ENCODE measurements at places on chromosomes 2 and 18. TPM values are rescaled to one million over a fixed set of nuclear protein-coding genes. Genes with fewer than 3 reads are reported as not detected.

- no peak for DNase-seq
Observed at GRCh38 chr2:222049946-222050345, 248.9 kb downstream of the PAX3 start.

GRCh38 chr2:20348542-20348941 lies 2.1 kb downstream of the PUM2 start:
- DNase-seq: no peak

- DNase-seq: peak; percentile 86
Observed at GRCh38 chr18:25298853-25299274, 53.1 kb downstream of the ZNF521 start.

Gene TTL
- total RNA-seq: 33.6 TPM

DNA sequence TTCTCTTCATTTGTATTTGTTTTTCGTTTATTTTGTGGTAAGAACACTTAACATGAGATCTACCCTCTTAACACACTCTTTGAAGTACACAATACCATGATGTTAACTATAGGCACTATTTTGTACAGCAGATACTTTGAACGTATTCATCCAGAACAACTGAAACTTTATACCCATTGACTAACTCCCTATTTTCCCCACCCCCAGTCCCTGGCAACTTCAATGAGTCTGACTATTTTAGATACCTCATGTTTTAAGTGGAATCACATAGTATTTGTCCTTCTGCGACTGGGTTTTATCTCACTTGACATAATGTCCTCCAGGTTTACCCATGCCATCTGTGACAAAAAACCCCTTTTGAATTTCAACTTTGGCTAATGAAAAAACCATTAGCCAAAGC lies 356.3 kb upstream of the CDH20 start:
- DNase-seq: no peak

Gene SLC11A1
- 0.09 TPM for total RNA-seq

DNA sequence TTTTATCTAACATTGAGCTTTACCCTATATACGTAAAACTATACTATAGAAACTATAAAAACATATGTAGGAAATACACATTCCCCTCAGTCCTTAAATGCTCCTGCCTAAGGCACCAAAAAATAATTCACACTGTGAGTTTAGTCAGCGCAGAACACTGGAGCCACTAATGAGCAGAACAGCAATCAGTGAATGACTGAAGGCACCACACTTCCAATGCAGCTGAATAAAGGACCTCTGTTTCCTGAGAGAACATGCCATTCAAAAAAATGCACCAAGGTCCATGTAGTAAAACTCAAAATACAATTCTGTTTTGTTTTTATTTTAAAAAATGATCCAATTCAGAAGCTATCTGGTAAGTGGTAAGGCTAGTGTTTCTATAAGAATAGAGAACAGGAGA lies 1280.6 kb upstream of the NRXN1 start:
- DNase-seq: no peak

Gene ERICH2
- not detected for total RNA-seq

Gene STPG4
- not detected for total RNA-seq
